Effector CD4-positive, alpha-beta T cell (primary cell): ENCODE measurements at places on chromosomes 2 and 18.

GRCh38 chr2:129488376-129488775, 491.1 kb upstream of the RAB6C start:
- DNase-seq: no peak

DNA sequence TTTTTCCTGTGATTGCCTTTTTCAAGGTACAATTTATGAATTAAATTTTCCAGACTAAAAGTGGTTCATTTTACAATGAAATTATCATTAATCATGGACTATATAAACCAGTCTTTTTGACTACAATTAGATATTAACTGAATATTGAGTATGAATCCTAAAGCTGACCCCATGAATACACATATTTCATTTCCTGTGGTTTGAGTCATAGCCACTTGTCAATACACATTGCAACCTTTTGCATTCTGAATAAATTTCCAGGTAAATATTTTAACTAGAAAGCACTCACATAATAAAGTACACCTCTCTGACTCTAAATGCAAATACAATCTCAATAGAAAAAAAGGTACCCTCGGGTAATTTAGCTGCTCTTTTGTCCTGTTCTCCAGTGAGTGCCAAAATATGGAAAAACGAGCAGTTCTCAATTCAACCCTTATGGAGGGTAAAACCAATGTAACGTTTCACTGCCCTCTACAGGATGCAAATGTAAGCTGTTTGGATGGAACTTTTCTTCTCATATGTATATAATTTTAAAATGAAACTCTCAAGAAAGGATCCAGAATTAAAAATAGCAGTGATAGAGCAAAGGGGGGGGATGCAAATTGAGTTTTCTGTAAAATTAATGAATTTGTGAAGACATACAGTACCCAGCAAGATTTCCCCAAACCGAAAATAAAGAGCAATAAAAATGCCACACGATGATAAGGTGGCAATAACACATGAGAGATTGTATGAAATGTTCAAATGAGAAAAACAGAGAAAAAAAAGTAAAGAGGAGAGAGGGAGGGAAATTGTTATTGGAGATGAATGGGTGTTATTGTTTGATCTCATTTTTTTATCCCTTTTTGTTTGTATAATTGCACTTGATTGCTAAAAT, 1795.7 kb upstream of the PIK3C3 start:
- no peak for DNase-seq

- DNase-seq: no peak
Observed at GRCh38 chr18:23585007-23585871, 1.1 kb downstream of the NPC1 start.

DNA sequence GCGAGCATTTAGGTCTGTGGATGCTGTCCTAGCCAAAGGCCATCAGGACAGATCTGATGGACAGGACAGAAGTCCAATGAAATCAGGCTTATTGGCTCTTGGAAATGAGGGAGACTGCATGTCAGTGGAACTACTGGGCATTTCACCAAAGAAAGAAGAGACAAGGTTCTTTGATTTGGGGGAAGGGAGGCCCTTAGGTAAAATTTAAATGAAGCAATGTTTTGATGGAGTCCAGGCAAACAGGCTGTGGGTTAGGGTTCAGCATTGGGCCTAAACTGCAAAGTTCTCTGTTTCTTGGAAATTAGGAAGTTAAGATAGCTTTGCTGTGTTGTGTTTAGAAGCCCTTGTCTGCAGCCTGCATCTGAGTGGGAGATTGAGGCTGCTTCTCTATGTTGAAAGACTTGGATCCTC, 31.6 kb upstream of the RNF149 start:
- no peak for DNase-seq
